ENCODE measurements at places on chromosomes 6 and 20.

DNA sequence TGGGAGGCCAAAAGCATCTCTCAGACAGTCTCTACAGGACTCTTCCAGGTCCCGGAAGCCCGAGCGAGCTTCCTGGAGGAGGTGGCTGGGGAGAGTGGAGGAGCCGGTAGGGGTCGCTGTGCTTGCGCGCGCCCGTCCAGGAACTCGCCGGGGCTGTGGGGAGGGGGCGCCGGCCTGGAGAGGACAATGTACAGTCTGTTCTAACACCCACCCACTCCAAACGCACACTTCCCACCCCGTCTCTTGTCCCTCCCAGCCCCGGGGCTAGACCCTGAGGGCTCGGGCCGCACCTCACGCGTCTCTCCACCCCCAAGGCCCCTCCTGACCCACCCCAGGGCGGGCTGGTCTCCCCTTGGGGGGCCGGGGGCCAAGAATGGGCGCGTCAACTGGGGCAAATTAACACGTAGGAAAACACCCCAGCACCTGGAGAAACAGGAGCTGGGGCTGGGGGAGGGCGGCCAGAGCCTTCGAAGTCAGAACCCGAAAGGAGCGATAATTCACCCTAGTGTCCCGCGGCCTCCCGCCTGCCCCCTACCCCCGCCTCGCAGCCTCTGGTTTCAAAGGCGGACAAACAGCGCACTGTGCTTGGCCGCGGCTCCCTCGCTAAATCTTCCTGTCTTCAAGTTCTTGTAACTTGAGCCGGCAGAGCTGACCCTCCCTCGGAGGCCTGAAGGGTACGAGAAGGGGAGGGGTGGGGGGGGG is 103.2 kb upstream of the FOXP4 start:
- DNase-seq, result peak; percentile 43

DNA sequence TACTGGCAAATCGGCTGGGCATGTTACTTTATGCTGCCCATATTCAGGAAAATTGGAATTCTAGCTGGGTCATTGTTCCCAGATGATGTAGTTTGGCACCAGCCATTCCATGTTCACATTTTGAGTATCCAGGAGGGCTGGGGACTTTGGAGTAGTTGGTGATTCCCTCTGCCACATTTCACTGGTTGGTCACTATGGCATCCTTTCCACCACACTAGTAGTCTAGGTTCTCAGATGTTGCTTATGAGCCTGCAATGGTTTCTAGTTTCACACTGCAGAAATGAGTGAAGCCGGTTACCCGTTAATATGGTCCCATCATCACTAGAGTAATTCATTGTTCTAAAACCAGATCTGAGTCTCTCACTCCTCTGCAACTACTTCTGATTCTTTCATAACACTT is 4.6 kb downstream of the PTPN1 start:
- no peak for DNase-seq

GRCh38 chr6:11291582-11291981 is 59.1 kb upstream of the NEDD9 start:
- DNase-seq, result no peak

- DNase-seq, result peak; percentile 73
These were observed 25.1 kb upstream of the KIAA0408 start for GRCh38 chr6:127484212-127484863.

- no peak for DNase-seq
These were observed 124.3 kb downstream of the MYLK4 start for GRCh38 chr6:2626401-2626800.

GRCh38 chr6:19137505-19137904 is 699.7 kb upstream of the ID4 start:
- no peak for DNase-seq

DNA sequence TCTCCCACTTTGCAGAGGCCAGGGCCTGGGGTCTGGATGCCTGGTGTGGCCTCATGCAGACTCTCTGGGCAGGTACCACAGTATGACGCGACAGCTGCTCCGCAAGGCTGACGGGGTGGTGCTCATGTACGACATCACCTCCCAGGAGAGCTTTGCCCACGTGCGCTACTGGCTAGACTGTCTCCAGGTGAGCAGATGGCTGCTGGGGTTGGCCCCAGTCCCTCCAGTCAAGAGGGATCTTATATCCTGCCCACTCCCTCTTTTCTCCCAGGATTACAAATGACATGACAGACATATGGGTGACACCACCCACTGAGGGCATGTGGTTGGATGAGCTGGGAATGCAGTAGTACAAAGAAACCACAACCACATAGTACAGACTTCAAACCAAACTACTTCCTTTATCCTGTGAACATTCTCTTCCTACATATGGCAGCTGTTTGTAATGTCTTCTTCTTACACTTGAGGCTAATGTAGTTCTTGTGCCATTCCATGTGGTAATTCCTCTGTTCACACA is 29.9 kb downstream of the RAB44 start:
- DNase-seq, result peak; percentile 71

DNA sequence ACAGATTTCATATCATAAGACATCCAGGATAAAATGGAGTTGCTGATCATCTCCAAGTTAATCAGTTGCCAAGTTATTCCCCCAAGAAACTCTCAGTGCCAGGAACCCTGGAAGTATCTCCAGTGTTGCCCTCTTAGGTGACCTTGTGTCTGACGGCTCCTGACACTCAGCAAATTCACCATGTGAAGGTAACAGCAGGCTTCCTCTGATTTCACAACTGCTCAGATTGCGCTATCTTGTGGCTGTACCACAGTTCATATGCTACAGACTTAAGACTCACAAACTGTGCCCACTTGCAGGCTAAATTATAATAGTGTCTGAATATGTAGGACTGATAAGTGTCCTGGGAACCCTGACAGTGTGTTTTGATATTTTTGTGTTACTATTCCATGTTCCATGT is 186.6 kb upstream of the OPRM1 start:
- no peak for DNase-seq

- DNase-seq, result no peak
These were observed 86.5 kb downstream of the ASXL1 start for GRCh38 chr20:32444474-32445220.

GRCh38 chr6:149114167-149114566 is 203.3 kb upstream of the TAB2 start:
- no peak for DNase-seq

DNA sequence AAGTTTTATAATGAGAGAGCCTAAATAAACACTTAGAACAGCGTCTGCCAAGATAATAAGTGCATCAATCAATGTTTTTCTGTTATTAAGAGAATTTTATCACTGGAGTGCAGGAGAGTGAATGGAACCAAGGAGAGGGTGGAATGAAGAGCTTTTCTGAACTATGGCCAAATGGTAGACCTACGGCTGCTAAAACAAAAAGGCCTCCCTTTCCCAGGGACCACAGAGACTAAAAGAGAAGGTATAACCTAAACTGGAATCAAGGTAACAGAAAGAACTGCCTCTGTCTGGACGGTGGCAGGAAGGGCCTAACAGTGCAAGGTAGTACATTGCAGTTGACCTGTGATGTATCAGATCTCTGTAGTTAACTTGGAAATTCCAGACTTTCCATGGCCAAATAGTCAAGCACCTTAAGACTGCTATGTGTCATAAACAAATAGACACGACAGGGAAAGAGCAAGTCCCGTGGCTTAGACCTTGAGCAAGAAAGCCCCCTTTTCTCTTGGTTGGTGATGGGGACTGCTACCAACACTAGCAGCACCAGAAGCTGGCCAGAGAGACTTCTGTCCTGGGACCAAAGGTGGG is 5.5 kb downstream of the CNKSR3 start:
- DNase-seq, result no peak

DNA sequence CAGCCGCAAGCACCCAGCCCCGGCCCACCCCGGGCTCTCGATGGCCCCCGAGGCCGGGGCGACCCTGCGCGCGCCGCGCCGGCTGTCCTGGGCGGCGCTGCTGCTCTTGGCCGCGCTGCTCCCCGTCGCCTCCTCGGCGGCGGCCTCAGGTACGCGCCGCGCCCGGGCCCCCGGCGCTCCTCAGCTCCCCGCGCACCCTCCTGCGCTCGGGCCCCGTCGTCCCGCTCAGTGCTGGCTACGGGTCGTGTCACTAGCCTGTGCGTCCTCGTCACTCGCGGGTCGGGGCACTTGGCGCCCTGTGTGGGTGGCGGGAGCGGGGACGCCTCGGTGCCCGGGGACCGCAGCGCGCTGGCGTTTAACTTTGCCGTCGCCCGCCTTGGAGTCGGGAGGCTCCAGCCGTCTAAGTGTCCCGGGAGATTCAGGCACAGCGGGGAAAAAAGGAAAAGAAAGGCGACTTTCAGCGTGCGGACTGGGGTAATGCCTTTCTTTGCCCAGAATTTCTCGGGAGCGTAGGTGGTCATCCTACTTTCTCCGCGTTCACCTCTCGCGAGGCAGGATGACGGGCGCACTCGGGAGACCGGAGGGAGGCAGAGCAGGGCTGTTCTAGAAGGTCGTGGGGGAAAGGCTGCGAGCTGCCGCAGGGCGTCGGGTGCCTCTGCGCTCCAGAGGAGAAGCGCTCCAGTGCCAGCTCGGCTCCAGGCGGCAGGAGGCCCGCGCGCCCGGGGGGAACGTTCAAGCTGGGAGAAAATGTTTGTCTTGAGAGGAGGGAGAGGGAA is 545 bp downstream of the FNDC1 start:
- peak; percentile 63 for DNase-seq

DNA sequence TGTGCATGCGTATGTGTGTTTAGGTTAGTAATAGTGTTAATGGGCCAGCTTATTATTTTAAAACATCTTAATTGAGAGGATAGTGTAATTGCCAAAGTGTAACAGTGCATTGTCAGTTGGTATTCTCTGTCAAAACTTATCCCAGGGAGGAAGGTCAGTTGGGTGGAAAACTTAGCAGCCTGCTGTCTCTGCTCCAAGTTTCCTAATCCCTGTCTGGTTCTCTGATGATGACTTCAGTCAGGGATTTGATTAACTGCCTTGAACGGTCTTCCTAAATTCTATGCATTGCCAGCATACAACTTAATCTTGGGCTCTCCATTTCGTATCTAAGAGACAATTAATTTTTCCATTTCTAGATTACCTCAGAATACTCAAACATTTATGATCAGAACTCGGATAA is 51.1 kb downstream of the L3MBTL3 start:
- no peak for DNase-seq

DNA sequence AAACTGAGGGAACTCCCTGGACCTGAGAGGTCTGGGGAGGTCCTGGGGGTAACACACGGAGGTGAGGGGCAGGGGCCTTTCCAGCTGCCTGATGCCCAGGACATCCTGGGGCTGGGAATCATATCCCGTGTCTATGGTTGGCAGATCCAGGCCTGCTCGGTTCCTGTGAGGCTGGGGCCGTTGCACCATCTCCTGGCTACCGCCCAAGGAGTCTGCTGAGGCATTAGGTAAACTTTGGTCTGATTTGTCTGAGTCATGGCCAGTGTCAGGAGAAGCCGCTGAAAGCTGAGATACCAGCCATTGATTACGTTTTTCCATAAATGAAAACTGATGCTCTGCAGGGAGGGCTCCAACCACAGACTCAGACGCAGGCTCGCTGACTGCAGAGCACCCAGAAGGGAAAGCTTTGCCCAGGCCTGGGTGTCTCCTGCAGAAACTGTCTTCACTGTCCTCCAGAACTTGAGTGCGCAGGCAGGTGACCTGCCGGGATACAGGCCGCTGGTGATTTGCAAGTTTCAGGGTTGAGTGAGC is 14.2 kb downstream of the TRAF3IP2 start:
- peak; percentile 99 for DNase-seq

GRCh38 chr6:152099446-152100182 is 292.1 kb downstream of the ESR1 start:
- DNase-seq, result no peak

GRCh38 chr6:51719297-51719696 is 368.1 kb downstream of the PKHD1 start:
- no peak for DNase-seq

GRCh38 chr6:133093956-133094355 is 147.2 kb upstream of the EYA4 start:
- no peak for DNase-seq

- DNase-seq, result peak; percentile 35
These were observed 104.0 kb downstream of the ISM1 start for GRCh38 chr20:13325033-13325432.

- DNase-seq, result peak; percentile 27
These were observed 40.8 kb downstream of the NT5E start for GRCh38 chr6:85490516-85491248.

GRCh38 chr6:97702248-97702647 is 419.2 kb upstream of the MMS22L start:
- no peak for DNase-seq

- no peak for DNase-seq
These were observed 36.0 kb downstream of the C20orf203 start for GRCh38 chr20:32637738-32638137.

DNA sequence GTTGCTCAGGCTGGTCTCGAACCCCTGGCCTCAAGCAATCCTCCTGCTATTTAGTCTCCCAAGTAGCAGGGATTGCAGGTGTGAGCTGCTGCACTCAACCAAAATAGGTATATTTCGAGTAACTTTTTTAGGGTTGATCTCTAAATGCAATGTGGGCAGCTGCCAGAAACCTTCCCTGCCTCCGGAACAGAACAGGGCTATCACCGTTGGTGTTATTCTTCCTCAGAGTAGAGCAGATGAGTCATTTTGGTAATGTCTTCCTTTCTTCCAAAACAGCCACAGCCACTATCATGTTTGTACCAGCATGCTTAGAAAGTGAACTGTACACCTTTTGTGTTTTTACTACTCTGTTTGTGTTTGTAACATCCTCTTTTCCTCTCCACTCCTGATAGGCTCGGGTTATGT is 44.1 kb downstream of the SNX9 start:
- DNase-seq, result peak; percentile 59

GRCh38 chr6:29892696-29893095 is 49.6 kb upstream of the HLA-A start:
- no peak for DNase-seq

DNA sequence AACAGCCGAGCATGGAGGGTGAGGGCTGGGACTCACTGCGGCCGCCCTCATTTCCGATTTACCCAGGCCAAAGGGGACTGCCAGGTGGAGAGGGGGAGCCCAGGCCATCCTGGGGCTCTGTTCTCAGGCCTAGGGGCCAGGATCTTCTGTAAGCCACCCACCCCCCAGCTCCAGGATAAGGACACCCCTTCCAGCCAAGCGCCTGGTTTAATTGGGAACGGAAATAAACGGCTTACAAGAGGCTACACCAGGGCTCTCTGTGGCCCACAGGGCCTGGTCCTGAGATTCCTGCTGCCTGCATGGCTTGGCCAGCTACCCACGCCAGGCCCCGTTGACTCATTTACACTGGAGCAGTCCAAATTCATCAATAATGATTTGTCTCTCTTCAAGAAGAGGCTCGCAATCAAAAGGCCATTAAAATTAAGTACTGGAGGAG is 68.1 kb upstream of the TOP1 start:
- DNase-seq, result no peak

DNA sequence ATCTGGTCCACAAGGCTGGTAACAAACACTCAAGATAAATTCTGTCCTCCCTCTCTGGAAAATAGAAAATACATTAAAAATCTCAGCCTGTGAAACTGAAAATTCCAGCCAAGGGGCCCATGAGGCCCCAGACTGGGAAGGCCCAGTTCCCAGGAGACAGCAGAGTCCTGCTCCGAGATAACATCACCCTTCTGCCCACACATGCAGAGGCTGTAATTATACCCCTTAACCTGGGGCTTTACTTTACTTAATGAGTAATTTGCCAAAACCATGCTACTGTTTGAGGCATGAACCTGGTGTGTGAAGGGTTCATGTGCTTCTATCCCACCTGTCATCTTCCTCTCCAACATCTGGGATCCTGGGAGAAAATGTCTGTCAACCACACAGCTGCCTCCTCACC is 398.9 kb upstream of the SULF2 start:
- no peak for DNase-seq

- DNase-seq, result no peak
These were observed 23.9 kb upstream of the RALGAPA2 start for GRCh38 chr20:20736303-20736702.

Data from fibroblast of skin of back (primary cell).